ENCODE measurements at places on chromosomes 11 and 22.

DNA sequence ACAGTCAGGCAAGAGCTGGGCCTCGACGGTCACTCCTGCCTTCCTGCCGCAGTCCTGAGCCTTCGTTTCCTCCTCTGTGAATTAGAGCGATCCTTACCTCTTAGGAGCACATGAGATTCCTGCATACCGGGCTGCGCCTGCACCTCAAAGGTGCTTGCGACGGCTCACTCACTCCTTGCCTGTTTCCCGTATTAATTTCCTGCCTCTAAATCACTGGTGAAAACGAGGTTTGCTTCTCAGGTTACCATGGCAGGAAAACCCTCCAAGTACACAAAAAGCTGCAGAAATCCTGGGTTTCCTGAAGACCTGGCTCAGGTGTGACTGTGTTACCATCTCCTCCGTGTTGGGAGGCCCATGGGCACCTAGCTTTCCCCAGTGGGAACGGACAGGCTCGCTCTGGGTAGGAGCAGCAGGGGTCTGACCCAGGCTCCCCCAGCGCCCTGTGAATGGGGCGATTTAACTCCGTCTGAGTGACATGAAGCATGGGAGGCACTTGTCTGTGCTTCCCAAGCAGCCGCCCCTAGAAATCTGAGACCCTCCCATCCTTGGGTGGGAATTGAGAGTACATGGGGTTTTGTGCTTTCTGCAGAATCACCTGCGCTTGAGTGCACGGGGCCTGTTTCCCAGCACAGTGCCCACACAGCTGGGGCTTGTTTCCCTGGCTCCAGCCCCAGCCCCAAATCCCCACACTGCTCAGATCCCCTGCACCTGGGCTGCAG is 64.8 kb downstream of the PHF21B start:
- DNase-seq = no peak

DNA sequence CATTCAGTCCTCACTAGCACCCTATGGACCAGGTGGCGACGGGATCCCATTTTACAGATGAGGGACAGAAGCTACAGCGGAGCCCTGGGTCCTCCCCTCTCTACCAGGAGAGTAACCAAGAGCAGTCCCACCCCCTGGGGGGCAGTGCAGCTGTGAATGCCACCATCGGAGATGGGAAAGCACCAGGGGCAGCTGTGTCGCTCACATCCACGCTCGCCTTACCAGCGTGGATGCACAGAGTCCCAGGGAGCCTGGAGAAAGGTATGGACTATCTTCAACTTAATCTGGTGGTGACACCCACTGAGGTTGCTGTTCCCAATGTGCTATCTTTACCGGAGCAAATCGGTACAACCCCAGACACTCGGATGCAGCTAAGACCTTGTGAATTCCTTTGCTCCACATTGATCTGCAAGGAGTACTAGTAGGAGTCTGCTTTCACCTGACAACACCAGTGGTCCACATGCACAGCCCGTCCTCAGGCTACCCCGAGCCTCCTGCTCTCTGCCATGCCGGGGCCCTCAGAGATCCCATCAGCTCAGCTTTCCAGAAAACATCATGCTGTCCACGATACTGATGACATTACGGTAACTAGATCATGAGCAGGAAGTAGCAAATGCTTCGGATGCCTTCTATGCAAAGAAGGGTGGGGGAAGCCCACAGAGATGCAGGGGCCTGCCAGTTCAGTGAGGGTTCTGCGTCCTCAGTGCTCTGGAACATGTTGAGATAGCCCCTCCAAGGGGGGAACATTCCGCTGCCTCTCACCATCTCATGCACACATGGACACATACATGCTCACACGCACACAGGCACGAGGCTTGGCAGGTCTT is 126.0 kb downstream of the CTTN start:
- no peak for DNase-seq

DNA sequence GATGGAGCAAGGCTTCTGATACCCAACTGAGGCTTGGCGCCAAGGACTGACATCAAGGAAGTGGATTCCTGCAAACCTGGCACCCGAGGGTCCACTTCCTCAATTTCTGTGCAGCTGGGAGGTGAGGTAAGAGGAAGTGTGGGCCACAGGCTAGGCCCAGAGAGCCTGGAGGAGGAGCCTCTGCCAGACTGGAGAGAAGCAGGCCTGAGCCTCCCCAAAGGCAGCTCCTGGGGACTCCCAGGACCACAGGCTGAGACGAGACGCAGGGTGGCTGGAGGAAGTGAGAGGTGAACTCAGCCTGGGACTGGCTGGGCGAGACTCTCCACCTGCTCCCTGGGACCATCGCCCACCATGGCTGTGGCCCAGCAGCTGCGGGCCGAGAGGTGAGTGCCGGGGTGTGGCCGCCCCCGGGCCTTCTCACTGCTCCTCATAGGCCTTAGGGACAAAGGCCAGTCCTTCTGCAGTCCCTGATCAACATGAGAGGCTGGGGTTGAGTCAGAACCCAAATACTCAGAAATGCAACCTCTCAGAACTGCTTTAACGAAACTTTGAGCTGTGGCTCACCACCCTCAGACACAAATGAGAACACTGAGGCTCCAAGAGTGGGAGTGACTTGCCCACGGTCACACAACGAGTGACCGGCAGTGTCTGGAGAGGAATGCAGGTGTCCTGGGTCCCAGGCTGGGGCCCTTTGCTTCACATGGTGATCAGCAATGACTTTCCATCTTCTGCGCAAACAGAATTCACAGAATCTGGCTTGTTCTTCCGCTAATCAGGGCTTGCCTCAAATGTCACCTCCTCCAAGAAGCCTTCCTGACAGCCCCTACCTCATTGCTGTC is at the start of gene NCF4:
Gene NCF4 (plus strand): TSS at position 186 of the 839 bp plus-strand sequence. CDS start 166 bp downstream, at position 352.
- no peak for DNase-seq

GRCh38 chr22:42766860-42767259 is 46.2 kb upstream of the A4GALT start:
- DNase-seq = no peak

DNA sequence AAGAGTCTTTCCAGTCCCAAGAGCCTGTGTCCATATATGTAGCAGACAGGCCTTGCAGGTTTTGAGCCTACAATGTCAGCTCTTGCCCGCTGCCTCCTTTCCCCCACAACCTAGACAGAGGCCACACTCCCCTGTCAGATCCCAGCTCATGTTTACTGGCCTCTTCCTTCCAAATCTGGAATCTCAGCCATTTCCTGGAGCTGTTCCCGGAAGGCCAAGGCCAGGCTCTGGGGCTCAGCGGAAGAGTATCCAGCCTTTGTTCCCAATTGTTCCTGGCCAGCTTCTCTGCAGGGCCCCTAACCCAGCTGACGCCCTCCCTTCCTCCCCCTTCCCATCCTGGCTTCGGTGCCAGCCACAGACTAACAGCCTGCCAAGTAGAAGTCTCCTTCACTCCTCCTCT is 1.0 kb upstream of the ROBO4 start:
- no peak for DNase-seq

- no peak for DNase-seq
These were observed 232.0 kb upstream of the ZBED5 start for GRCh38 chr11:11089805-11090204.

DNA sequence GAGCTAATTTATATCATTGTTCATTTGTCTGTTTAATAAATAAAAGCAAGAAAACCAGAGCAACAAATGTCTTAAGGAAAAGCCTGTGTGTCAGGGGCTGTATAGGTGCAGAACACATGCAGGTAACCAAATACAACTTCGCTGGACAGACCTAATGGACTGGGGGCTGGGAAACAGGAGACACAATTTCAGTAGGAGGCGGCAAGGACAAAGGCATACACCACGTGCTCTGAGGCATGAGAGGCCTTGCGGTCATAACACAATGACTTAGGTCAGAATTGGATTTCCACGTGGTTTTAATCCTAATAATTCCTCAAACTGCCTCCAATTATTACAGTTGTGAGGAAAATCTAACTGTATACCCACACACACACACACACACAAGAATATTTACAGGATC is 8.7 kb upstream of the GLB1L3 start:
- no peak for DNase-seq

DNA sequence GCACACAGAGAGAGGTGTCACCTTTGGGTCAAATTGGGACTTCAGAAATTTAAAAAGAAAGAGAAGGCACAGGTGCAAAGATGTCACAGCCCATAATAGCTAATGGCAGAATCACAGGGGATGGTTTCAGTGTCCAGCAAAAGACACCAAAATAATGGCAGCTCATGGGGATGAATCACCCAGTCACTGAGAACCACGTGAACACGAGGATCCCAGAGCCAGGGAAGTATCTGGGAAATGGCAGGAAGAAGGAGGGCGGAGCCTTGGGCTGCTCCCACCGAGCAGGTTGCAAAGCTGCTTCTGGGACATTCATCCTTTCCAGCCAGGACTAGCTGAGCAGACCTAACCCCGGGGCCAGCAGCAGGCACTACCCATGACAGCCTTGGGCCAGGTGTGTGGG is 45.6 kb downstream of the TRMU start:
- DNase-seq = no peak

DNA sequence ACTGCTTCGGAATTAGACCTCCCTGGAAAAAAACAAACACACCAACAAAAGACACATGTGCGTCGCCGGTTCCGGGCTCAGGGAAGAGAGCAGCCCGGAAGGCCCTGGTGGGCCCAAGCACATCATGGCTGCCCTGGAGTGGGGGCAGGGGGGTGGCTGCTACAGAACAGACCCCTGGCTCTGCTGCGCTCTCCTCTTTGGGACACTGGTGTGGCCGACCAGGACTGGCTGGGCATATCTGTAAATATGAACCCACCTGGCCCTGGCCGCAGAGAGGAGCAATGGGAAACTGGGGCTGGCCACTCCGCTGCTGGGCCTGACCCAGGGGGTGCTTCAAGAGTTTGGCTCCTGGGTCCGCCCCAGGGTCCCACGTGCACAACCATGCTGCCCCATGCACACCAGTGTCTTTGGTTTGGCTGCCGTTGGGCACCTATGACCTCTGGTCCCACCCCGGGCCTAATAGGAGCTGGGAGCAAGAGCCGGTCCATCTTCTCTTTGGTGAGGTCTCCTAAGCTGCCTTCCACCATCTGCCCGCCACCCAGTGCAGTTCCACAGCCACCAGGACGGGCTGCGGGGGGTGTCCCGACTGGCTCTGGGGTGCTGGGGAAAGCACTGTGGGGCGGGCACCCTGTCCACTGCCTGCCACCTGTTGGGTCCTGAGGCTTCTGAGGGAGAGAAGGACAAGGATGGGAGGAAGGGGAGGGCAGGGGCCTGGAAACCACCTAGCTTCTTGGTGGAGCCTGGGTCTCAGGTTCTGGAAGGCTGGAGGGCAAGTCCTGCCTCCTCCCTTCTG is 30.1 kb downstream of the PPM1F start:
- no peak for DNase-seq

DNA sequence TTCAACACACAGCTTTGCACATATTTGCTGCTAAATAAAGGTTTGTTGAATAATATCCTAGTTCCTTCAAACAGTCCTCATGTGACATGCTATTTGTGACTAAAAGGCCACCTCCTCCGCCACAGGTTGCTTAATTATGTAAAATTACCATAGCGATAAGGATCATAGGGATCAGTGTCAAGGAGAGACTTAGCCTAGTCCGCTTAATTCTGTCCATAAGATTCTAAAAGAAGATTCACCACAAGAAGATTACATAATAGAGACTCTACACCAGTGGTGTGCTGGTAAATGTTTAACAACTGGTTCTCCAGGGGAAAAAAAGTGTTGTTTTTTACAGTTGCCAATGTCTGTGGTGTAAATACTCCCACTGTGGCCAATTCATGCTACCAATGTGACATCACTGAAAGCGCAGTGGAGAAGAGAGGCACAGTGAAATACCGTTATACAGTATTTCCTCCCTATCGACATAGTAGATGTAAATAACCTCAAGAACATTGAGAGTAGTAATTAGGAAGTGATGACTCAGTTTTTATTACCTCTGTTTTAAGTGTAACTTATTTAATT is 4.2 kb upstream of the CHRDL2 start:
- no peak for DNase-seq

GRCh38 chr11:65573391-65574079 is 1.2 kb downstream of the FAM89B start:
- DNase-seq = no peak

DNA sequence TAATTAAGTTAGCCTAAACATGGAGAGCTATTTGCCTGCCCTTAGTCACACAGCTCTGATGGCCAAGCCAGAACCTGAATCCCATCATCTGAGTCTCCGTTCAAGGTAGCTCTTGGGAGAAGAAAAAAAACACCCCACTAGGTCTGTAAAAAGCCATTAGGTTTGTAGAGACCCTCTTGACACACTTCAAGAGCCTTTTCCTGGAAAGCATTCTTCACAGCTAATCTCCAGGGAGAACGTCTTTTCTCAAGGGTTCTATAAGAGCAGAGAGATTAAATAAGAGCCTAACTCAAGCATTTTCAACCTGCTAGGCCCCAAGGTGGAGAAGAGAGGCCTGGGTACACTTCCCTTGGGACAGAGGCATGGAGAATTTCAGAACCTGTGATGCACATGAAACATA is 61.6 kb upstream of the NAV2 start:
- no peak for DNase-seq

DNA sequence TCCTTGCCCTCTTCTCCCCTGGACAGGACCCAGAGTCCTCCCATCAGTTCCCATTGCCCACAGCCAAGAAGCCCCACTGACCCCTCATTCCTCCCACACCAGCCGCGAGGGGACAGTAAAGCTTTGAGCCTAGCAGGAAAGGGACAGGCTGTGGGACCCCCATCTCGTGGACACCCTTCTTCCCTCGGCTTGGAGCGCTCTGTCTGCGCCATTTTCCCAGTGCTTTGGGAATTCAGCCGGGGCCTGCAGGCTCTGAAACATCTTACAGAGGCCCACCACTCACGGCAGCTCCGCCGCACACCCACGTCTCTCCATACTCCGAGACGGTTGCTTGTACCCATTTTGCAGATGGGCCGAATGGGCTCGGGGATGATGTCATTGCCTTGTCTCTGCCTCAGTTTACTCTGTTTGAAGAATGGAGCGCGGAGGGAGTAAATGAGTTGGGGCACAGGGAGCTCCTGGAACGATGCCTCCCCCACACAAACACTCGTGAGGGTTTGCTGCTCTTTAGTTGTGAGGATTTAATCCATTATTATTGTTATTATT is 447.7 kb downstream of the TBC1D22A start:
- DNase-seq = no peak

- DNase-seq = no peak
These were observed 151.6 kb upstream of the MTMR2 start for GRCh38 chr11:96075532-96075959.

- DNase-seq = no peak
These were observed 62.0 kb downstream of the PACS1 start for GRCh38 chr11:66131937-66132632.

GRCh38 chr11:12376259-12377081 is 901 bp upstream of the PARVA start:
- DNase-seq = no peak

DNA sequence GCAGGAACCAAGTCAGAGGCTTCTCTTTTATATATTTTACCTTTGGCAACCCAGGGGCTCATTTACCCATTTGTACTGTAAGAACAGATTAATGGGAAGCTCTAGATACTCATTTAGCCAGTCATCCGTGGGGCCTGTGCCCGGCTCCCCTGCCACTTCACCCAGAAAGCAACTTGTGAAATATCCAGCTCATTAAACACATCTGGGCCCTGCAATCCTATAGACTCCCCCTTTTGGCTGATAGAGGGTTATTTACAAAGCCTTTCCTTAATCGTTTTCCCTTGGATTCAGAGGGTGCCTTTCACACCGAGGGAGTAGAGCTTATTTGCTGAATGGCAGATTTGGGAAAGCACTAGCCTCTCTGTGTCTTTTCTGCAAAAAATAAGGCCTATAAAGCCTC is 118.7 kb upstream of the SORL1-AS1 start:
- DNase-seq = no peak
